ENCODE measurements at places on chromosomes 1 and 21.

DNA sequence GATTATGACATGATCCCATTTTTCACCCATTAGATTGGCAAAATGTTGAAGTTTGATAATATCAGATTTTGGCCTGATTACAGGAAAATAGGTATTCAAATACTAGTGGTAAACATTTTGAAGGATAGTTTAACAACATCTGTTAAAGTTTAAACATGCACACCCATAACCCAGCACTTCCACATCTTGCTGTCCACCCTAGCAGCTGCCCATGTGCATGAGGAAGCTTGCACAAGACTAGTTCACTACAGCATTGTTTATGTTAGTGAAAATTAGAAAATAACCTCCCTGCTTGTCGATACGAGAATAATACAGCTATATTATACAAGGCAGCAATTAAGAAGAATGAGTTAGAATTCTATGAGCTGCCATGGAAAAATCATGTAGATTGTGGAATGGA, 127.6 kb downstream of the C1orf21 start:
- DNase-seq, result no peak

DNA sequence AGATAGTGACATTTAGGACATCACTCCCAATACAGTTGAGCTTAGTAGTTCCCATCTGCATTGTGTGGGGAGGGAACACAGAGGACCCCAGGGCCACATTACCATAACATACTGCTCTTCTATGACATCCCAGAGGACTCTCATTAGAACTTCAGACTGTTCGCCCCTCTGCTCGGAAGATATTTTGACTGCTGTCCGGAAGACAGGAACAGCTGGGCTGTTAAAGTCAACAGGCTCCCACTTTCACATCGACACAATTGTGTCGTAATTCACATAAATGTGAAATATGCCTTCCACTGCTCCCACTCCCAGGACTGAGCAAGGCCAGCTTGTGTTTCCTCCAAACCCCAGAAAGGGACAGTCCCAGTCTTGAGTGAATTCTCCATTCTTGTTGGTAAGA, 158.4 kb downstream of the SEC16B start:
- DNase-seq, result no peak

DNA sequence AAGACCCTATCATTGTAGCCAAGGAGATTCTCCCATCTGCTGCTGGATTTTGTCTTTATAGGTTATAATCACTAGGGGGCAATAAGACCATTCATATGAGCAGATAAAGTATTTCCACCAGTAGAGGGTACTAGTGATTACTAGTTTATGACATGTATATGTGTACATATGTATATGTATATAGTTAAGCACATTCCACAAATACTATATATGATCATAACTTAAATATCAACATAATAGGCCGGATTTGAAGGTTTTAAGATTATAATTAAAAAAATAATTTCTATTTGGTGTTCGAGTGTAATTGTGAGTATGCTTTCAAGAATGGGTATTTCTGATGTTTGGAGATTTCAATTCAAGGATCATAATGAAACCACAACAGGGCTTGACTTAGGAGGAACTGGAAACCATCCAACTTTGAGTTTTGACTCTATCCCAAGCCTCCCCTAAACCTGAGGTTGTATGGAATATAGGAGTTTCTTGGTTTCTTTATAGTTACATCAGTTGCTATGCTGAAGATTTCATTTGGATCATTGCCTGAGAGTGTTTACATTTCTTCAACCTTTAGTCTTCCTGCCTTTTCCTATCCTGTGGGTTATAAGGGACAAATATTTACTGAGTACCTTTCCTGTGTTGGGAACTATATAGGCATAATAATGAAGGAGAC, 16.9 kb downstream of the TCEANC2 start:
- no peak for DNase-seq

GRCh38 chr1:36557041-36558000, 74.6 kb upstream of the CSF3R start:
- DNase-seq, result no peak

DNA sequence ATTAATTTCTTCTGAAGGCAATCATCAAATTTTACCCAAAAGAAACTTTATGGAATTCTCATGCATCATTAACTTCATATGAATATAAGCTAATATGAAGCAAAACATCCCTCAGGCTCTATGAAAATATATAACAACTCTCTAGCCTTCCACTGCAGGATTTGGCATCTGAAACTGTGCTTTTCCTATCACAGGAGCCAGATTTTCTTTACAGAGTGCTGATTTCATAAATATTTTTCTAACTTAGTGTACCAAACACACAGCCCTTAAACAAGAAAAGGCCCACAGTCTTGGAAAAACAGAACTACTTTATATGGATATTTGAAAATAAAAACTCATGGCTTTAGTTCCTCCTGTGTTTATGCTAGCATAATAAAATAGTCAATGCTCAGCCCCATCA, 559.5 kb upstream of the CHRM3 start:
- DNase-seq, result no peak

- no peak for DNase-seq
These were observed 202.7 kb downstream of the RHOU start for GRCh38 chr1:228937851-228938536.

- peak; percentile 56 for DNase-seq
These were observed 1.5 kb upstream of the COX20 start for GRCh38 chr1:244833734-244834542.

GRCh38 chr21:43851593-43851992, 13.4 kb upstream of the AGPAT3 start:
- no peak for DNase-seq

GRCh38 chr21:33434770-33435360, 31.7 kb downstream of the IFNGR2 start:
- peak; percentile 31 for DNase-seq

DNA sequence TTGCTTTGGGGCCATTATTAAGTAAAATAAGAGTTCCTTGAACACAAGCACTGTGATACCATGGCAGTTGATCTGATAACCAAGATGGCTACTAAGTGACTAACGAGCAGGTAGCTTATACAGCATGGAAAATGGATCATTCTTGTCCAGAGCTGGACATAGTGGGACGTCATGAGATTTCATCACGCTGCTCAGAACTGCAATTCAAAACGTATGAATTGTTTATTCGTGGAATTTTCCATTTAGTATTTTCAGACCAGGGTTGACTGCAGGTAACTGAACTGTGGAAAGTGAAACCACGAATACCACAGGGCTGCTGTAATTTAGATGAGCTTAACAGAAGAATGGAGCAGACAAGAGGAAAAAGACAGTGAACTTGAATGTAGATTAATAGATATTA, 38.9 kb downstream of the CCDC18 start:
- DNase-seq, result peak; percentile 3

DNA sequence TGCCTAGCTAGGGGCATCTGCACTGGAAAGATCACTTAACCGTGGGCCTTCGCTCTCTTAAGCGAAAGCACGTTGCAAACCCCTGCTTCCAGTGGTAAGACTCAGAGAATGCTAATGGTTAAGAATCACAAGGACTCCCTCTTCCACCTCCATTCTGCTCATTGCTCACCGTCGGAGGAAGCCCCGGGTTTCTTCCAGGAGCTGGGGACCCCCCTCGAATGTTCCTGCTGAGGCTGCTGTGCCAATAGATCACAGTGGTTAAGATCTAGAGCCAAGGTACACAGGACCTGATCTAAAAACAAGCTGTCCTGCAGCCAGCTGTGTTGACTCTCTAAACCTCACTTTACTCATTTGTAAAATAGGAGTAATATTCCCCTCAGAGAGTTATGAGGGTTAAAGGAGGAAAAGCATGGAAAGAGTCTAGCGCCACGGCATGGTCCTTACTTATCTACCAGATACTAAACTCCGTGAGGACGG, 765 bp downstream of the VAMP3 start:
- no peak for DNase-seq

DNA sequence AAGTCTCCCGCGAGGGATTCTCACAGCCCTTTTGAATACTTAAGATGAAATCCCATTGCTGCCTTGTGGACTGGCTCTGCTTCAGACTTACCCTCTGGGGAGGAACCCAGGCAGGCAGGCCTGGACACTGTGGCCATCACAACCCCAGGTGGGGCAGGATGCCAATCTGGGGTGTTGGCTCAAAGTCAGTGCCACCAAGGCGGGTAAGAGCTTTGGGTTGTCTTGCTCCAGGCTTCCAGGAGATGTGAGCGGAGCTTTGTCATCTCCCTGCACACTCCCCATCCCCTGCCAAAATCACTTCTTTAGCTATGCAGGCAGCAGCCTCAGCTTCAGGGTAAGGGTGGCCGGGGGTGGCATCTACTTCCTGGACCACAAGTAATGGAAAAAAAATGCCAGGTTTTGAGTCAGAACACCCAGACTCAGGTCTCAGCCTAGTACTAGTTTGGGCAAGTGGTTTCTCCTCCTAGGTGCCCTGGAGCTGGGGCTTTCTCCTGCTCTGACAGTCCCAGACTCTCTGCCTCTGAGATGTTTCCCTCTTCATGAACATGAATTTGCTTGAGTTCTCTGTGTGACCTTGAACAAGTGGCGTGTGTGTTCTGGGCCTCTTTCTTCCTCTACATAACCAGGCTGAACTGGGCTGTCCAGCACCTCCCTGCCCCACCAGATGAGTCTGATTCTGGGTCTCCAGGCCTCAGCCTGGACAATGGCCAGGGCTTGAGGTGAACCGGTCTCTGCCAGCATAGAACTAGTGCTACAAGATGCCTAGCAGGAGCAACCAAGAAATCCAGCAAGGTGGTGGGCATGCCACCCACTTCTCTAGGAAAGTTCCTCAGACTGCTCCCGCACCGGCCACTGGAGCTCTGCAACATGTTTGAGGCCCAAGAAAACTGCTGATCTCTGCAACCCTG, 65.4 kb downstream of the VWA5B1 start:
- DNase-seq, result no peak

GRCh38 chr1:24426744-24427544, 11.3 kb downstream of the NIPAL3 start:
- DNase-seq, result no peak
